MM.1S (cell line): ENCODE measurements at places on chromosomes 5 and 9.

- no peak for DNase-seq
Measured at GRCh38 chr5:147437161-147437596, 72.7 kb downstream of the DPYSL3 start.

DNA sequence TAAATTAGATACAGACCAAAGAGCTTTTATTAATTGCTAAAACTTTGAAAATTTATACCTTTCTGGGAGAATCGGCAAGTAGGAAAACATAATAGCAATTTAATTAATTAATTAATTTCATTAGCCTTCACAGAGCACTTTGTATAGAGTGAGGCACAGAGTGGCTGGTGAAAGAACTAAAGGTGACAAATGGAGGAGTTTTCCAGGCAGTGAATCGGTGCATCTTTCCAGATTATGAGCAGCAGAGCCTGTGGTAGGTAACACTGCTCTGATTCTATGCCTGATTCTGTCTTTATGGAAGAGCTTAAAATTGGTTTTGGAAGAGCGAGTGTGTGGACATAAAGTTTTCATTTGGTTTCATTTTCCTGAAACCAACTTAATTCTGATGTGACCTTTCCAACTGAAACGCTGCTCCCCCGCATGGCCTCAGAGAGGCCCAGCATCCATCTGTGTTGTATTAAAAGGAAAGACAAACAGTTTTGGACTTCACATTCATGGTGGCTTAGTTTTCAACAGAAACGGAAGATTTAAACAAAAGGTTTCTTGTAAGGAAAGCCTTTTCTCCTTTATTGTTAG, 188.9 kb upstream of the RPS23 start:
- DNase-seq: no peak

- DNase-seq: no peak
Measured at GRCh38 chr5:94857111-94857510, 238.6 kb downstream of the SLF1 start.

GRCh38 chr9:93003552-93004407, 54.7 kb upstream of the SUSD3 start:
- peak; percentile 66 for DNase-seq

- no peak for DNase-seq
Measured at GRCh38 chr5:168654211-168654721, 75.1 kb upstream of the PANK3 start.

GRCh38 chr5:118379470-118379869, 608.9 kb downstream of the DTWD2 start:
- no peak for DNase-seq

- DNase-seq: no peak
Measured at GRCh38 chr5:177183766-177184360, 50.3 kb downstream of the NSD1 start.

GRCh38 chr9:133910855-133911514, 81.1 kb downstream of the VAV2 start:
- DNase-seq: no peak

GRCh38 chr5:170306381-170306831, 8.8 kb upstream of the LCP2 start:
- no peak for DNase-seq

DNA sequence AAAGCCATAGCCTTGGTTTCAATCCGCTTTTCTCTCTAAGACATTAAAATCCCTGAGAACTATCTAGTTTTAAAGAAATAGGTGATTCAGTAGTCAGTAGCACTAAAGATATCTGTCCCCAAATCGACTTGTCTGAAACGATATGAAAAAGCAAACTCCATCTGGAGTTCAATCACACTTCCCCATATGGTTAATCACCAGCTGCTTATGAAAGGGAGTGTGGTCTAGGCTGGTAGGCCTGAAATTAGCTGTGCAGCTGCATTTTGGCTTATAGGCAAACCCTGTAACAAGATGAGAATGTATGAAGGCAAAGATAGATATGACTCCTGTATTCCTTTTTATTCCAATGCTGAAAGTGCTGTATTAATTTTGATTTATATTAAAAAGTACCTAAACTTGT, 65.9 kb downstream of the DMRTA1 start:
- peak; percentile 36 for DNase-seq

DNA sequence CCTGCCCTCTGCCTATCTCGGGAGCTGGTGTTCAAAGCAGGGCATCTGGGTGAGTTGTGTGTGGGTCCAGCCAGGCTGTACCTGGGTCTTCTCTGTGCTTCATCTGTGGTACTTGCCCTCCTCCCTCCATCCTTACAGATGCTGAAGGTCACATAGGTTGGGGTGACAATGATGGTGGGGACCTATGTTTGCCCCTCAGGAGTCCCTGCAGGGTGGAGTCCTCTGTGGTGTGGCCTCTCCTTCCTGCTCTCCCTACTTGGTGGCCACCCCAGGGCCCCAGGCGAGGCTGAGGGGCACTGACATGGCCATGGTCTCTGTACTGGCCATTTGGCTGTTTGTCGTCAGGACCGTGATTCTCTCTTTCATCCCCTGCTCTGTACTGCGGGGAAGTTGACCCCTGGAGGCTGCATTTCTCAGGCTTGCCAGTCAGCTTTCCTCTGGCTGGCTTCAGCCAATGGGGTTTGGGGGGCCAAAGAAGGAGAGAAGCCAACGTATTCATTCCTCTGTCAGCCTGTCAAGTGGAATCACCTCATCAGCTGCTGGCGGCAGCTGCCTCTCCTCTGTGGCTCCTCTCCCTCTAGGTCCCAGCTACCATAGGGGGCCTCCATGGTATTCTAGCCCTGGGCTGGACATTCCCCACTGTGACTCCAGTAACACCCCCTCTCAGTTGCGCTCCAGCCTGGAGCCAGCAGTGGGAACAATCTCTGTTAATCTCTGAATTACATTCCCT, 4.6 kb downstream of the DCANP1 start:
- no peak for DNase-seq

DNA sequence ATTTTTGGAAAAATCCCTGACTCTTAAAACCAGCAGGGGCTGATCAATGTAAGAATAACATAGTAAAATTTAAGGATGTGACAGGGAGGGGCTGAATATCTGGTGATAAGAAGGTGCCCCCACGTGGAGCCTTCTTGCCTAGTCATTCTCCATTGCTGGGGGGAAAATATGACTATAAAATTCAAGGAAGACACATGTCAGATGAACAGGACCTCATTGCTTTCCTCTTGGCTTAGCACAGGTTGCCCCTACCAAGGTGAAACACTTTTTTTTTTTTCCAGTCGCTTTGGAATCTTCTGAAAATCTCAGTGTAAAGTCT, 310.9 kb downstream of the EFNA5 start:
- DNase-seq: no peak

- DNase-seq: no peak
Measured at GRCh38 chr9:347667-348292, 133.1 kb downstream of the DOCK8 start.

GRCh38 chr9:118008246-118008645, 304.0 kb downstream of the TLR4 start:
- no peak for DNase-seq

DNA sequence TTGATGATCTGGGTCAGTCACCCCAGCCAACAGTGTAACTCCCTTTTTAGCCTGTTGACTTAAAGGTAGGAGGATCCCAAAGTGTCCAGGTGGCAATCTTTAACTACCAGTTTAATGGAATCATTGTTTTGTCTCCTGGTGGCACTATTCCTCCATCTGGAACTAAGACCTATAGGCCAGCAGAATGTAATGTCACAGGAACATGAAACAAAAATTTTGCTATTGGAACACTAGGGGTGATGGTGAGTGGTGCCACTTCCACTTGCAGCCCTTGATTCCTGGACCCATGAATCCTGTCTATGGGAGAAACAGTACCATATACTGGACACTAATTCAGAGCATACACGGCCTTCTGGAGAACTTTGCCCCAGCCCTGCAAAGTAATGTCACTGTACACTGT, 219.5 kb upstream of the RASA1 start:
- DNase-seq: no peak

- DNase-seq: no peak
Measured at GRCh38 chr5:123359454-123360200, 63.6 kb downstream of the CEP120 start.

- DNase-seq: no peak
Measured at GRCh38 chr5:155475318-155475717, 461.8 kb downstream of the KIF4B start.

- peak; percentile 87 for DNase-seq
Measured at GRCh38 chr5:55172937-55173686, at the start of gene CDC20B. TSS of gene CDC20B (minus strand) at chr5:55173177. CDS start at chr5:55173000, 177 bp downstream.

- DNase-seq: no peak
Measured at GRCh38 chr9:78778861-78779374, 482.0 kb downstream of the PSAT1 start.

- no peak for DNase-seq
Measured at GRCh38 chr9:109708451-109708945, 71.5 kb upstream of the PALM2AKAP2 start.

DNA sequence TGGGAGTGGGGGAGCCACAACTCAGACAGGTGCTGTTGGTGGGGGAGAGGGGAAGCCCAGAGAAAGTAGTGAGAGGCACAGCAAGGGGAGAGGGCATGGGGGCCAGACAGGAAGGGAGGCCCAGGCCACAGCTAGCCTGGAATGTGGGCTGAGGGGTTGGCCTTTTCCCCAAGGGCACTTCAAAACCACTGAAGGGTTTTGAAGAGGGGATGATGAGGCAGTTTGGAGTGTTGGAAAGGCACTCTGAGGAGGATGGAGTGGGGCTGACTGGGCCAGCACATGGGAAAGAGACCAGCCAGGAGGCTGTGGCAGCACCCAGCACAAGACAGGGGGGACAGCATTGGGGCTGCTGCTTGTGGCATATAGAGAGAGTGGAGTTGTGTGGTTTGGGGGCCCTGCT, 3.8 kb downstream of the PSD2 start:
- no peak for DNase-seq

DNA sequence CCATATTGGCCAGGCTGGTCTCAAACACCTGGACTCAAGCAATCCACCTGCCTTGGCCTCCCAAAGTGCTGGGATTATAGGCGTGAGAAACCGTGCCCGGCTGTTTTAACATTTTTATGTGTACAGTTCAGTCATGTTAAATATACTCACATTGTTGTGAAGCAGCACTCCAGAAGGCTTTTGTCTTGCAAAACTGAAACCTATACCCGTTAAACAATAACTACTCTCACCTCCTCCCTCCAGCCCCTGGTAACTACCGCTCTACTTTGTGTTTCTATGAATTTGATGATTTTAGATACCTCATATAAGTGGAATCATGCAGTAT, 23.1 kb upstream of the SHB start:
- no peak for DNase-seq

DNA sequence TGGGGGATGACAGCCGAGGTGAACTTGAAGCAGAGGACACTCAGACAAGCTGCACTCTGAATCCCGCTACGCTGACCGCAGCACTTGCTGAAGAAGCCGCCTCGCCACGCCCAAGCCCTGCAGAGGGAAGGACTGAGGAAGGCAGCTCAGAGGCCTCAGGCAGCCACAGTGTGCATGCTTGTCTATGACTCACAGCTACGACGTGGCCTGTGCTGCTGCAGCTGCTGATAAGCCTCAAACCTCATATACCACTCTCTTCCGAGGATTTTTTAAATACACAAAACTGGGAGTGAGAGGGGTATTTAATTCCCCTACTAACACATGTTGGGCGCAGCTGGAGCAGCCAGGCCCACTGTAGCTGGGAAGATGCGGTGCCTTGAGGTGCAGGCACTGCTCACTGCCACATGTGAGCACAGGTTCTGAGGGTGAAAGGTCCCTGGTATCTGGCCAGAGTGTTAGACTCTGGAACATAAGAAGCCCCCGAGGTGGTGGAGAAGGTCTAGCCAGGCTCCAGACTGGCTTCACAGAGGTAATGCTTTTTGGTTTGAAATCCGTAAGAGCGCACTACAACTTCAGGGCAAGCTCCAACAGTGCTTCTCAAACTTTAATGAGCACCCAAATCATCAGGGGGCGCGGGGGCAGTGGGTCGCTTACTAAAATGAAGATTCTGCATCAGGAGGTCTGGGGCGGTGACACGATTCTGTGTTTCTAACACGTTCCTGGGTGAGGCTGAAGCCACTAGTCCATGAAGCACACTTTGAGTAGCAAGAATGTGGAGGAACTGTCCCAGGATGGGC, 196.8 kb downstream of the AUH start:
- DNase-seq: peak; percentile 95

DNA sequence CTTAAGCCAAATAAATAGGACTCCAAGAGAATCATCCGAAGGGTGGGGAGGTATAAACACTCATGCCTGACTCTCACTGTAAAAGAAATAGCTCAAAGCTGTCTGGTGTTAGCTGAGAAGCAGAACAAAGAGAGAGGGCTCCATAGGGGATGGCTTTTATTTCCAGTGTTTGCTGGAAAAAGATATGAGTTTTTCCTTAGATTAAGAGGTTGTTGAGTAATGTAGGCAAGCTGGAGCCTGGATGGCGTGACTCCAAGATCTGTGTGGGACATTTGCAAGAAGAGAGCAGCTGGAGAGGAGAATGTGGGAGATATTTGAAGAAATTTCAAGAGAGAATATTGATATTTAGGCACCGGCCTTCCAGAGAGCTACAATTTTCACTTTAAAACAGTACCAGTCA, 793.7 kb upstream of the RGMB start:
- DNase-seq: no peak

DNA sequence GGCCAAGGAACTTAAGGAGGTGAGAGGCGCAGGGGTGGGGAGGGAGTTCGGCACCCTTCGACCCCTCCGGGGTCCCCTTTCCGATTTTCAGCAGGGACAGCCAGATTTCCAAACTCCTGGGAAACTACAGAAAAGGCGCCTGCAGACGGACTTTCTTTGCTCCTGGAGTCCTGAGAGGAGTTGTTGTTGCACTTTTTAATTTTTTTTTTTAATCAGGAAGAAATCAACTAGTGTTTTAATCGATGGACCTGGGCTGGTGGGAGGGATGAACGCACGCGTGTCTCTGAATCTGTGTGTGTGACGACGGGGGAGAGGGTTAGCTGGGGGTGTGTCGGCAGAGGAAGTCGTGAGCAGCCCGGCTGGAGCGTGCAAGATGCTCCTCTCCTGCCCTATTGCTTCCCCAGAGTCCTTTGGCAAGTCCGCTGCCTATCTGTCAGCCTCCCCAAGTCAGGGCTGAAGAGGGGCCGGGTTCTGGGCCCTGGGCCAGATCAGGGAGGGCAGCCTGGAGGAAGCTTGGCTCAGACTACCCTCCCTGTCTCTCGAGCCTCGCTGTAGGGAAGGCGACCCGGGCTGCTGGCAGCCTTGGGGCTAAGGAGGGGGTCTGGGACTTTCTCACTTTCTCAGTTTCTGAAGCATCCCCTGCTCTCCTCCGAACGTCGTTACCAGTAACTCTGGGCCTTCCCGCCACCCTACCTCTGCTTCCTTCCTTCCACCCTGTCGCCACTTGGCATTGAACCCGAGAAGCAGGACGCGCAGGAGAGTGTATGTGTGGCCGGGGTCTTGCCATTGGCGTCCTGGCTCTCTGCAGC, 731 bp downstream of the PRR16 start:
- no peak for DNase-seq

DNA sequence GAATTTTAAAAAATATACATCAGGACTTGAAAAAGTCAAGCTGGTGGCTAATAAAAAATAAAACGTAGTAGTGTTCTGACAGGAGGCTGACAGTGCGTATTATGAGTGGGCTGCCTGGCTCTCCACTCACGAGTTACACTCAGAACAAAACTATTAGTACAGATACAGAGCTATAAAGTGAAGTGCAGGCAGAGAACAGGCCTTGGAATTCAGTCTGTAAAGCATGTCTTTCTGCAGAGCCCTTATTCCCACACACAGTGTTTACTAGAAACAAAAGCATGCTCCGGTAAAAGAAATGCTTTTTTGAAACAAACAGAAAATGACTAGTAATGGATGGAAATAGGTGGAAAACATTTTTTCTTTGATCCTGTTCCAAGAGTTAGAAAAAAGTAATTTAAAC, 334.7 kb downstream of the DIRAS2 start:
- no peak for DNase-seq
